HepG2 (cell line): ENCODE measurements at places on chromosomes 3 and 15.

DNA sequence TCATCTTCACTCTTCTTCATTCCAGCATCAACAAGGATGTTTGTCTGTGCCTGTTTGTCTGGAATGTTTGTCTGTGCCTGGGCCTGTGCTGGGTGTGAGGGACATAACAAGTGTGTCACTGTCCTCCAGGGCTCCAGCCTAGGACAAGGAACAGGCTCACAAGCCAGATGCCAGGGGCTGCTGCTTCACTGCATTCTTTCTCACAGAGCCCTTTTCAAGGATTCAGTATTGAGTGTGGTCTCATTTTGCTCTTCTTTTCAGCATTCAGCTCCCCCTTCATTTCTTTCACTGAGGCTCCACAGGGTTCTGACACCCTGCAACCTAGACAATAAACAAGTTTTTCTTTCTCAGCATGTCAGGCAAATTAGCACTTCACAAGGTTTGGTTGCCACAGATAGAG, 43.6 kb upstream of the KY start:
- DNase-seq: no peak

DNA sequence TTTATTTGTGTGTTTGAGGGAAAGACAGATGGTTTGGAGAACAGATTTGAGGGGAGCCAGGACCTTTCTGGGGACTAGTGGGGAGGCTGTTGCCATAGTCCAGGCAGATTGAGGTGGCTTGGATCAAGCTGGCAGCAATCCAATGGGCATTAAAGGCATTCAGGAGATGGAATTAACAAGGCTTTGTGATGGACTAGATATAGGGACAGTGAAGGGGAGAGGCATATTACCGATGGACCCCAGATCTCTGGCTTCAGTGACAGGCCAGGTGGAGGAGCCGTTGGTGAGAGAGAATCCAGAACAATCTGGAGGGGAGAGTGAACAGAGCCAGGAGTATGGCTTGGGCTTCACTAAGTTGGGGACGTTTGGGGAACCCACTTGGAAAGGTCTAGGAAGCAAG, 124.8 kb downstream of the EEFSEC start:
- DNase-seq: no peak

DNA sequence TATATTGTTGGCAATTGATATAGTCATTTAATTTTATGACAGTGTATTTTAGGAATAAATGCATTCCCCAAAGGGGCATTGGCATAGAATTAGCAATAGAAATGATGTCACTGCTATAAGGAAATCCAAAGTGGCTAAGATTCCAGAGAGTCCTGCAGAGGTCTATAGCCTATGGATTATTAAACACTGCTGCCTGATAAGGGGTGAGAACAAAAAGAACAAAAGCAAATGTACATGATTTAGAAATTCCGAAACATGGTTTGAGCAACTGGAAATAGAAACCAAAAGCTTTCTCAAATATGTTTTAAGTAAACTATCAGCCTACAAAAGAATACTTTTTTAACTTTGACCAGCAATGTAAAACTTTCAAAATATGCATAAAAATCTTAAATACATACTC, 280.1 kb upstream of the RASGRP1 start:
- DNase-seq: no peak

- no peak for DNase-seq
Measured at GRCh38 chr3:140180603-140181002, 245.6 kb downstream of the CLSTN2 start.
